ENCODE measurements at places on chromosomes 11 and 22.

- no peak for DNase-seq
These were observed 22.5 kb downstream of the P4HA3 start for GRCh38 chr11:74288911-74289310.

DNA sequence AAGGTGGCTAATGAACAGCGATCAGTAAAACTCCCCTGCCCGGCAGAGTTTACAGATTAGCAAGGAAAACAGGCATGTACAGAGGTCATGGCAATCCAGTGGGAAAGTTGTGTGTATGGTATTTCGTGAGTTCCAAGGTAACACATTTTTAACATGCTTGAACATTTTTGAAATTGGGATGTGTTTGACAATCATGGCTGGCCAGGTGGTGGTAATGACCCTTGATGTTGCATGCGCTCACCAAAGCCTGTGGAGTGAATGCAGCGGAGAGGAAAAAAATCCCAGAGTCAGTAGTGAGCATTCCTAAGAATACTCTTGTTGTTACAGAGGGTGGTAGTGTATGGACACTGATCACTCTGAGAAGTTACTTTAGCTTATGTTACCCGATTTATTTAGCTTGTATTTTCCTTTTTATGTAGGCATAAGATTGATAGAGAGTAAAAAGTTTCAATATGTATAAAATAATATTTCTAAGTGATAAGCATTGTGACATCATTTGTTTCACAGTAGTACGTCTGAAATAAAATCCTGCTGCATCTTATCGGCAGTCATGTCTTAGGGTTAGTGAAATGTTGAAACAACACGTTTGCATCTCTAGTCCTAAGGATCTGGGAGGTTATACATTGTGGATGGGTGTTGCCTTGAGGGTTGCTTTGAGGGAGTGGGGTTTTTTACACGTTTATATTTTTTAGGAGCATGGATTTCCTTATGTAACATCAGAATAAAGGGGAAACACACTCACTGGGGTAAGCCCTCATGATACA, 8.7 kb downstream of the TEAD1 start:
- DNase-seq, result no peak

- no peak for DNase-seq
These were observed 40.0 kb downstream of the SBF1 start for GRCh38 chr22:50434849-50435248.

- DNase-seq, result no peak
These were observed 1377.9 kb downstream of the TBC1D22A start for GRCh38 chr22:48140261-48140813.

DNA sequence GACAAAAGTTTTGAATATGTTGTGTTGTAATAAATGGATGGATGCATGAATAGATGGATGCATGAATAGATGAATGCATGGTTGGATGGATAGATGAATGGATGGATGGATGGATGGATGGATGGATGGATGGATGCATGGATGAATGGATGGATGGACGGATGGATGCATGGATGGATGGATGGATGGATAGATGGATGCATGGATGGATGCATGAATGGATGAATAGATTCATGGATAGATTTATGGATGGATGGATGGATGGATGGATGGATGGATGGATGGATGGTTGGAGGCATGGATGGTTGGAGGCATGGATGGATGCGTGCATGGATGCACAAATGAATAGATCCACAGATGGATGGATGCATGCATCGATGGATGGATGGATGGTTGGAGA, 623.2 kb upstream of the B3GAT1 start:
- no peak for DNase-seq

DNA sequence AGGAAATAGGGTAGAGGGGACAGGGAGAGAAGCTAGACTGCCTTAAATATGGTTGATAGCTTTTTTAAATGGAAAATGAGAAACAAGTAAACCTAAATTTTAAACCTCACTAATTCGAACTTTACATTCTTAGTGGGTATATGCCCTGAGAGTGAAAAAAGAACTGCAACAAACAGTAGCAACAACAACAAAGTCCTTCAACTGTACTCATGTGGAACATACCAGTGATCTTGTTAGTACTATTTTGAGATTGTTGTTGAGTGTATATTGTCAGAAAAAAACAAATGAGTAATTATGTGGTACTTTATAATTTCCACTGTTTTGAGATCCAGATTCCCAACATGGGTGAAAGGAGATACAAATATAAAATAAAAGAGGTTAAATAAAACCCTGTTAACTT, 88.9 kb upstream of the TNRC6B start:
- no peak for DNase-seq

DNA sequence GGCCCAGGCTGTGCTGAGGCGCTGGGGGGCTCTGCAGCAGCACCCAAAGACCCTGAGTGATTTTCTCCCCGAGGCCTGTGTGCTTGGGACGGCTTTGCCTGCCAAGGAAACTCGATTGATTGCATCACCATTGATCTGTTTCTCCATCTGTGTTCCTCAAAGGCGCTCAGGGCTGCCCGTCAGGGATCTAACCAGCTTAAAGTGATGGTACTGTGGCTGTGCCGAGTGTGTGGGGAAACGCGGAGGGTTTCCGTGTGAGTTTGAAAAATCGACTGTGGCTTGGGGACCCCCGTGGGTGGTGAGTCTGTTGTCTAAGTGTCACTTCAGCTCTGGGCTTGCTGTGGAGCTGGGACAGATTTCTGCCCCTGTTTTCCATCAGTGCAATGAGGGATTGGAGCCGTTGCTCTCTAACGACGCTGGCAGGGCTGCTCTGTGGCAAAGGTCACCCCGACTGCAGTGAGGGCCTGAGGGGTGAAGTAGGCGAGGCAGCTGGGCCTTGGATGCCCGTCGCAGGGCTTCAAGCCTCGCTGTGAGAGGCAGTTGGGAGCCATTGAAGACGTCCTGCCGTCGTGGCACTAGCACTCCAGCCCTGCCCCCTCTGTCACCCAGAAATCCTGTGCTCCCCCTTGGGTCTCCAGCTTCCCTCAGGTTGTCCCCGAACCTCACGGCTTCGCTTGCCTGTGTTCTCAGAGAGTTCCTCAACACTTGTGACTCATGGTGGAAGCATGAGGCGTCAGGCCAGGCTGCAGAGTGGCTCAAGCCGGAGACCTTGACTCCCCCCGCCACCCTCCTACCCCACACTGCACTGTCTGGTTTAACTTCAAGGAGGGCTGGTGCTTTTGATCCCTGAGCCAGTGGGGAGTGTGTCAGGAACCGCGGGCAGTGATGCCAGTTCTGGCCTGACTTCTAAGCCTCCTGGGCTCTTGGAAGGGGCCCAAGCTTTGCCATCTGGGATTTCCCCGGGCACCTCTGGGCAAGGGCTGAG, 21.8 kb downstream of the CACNA1I start:
- DNase-seq, result peak; percentile 76

DNA sequence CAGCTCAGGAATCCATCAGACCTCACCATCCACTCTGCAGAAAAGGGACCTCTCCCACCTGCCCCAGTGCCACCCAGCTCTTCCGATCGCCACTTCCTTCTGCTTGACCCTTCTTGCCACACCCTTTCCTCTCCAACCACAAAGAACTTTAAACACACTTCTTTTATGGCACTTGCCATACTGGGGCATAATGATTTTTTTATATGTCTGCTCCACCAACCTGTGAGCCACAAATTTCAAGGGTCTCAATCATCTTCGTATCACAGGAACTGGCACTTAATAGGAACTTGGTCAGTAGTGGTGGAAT, 11.7 kb upstream of the MYH9 start:
- DNase-seq, result no peak

GRCh38 chr22:29635734-29636357, 32.4 kb downstream of the NF2 start:
- no peak for DNase-seq
